Nephron progenitor cell (in vitro differentiated cells): ENCODE measurements at places on chromosomes 6 and 20.

- no peak for DNase-seq
Measured at GRCh38 chr20:37194621-37195417, 15.5 kb upstream of the MROH8 start.

DNA sequence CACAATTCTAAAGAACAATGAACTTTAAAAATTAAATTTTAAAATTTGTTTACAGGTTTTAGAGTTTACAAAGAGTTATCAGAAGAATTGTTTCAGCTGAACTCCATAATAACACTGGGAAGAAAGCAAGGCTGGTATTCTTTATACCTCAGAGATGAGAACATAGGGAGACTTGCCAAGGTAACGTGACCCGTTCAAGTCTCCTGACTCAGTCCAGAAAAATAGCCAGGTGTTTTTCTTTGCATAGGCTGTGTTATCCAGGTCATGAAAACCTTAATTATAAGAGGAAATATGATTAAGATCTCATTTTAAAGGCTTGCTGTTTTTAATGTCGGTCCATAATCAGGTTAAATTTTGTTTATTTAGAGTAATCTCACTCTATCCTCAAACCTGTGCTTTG, 8.5 kb upstream of the C6orf141 start:
- DNase-seq: no peak

DNA sequence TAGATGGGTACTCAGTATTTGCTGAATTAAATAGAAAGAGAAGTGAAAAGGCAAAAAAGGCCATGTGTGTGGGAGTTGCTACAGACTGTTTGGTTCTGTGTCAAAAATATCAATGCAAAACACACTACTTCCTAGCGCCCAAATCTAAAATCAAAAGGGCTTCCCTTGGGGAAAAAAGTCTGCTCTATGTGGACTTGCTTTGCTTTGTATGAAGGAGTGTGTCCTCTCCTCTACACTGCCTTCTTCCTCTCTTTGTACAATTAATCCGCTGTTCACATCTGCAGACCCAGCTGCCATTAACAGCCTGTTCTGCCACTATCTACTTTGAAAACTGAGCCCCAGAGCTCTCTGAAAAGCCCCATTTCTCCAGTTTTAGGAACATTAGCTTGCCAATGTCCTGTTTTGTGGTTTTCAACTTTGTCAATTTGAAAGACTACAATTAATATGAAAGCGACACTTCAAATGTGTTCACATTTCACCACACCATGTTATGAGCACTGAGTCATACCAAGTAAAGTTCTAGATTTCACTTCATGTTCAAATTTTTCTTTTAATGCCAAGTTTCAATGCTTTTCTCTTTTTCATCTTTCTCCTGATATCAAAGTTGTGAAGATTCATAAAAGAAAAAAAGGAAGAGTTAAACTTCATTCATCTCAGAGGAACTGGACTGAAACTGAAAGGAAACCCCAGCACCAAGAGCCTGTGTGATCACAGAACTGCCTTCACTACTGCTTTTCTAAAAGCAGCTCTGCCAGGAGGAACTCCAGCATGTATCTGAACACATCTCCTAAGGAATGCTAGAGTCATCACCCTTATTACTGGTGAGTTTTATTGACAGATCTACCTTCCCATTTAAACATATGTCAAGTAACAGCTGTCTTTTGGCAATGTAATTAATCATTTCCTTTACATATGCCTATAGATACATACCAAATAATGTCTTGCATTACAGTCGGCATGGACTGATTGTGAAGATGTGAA, 102.6 kb downstream of the KIF13A start:
- DNase-seq: no peak

DNA sequence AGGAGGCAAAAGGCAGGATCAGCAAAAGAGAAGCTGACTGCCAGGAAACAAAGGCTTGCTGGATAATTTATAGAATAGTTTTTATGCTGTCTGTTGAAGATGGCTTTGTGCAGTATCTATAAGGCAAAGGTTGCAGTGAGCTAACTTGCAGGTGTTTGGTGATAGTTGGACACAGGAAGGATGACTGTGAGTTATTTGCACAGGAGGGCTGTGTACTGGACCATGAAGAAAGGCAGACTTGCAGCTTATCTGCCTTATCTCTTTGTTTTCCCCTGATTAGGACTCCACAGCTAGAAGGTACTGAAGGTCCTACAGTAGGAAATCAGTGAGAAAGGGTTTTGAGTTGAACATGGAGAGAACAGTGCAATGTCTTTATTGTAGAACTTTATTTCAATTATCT, 2.1 kb downstream of the BTN1A1 start:
- DNase-seq: no peak

GRCh38 chr6:22737331-22737730, 168.0 kb downstream of the HDGFL1 start:
- peak; percentile 60 for DNase-seq

GRCh38 chr20:18030020-18030419, 27.7 kb downstream of the OVOL2 start:
- DNase-seq: no peak

GRCh38 chr6:75158176-75158575, 47.7 kb downstream of the COL12A1 start:
- no peak for DNase-seq

GRCh38 chr6:37068356-37069270, 63.2 kb downstream of the FGD2 start:
- DNase-seq: no peak

GRCh38 chr6:21905531-21905930, 312.0 kb downstream of the SOX4 start:
- no peak for DNase-seq

DNA sequence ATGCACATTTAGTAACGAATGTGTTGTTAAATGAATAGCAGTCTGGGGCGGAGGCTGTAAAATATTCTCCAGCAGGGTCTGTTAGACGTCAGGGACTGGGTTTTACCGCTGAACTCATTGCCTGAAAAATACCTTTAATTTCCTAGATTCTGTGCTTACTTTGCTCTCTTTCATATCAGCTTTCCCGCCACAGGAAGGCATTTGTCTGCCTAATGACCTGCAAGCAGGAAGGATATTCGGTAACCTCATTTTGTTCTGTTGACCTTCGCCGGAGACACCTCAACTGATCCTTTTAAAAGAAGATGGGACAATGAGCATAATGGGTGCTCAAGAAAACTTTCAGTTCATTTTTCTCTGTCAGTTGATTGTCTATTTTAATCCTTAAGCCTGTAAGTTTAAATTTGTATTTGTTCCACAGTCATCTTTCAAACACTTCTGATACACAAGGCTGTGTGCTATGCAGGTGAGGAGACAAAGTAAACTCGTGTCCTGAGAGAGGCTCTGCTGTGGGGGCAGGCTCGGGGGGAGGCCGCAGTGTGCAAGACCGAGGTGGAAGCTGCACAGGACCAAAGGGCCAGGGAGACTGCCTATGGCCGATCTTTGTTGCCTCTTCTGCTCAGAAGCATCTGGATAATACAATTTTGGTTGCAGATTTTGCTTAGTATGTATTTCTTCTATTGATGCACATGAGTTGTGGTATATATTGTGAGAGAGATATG, 27.4 kb upstream of the SIM1 start:
- no peak for DNase-seq

GRCh38 chr20:48795732-48796131, 32.1 kb downstream of the PREX1 start:
- DNase-seq: no peak

DNA sequence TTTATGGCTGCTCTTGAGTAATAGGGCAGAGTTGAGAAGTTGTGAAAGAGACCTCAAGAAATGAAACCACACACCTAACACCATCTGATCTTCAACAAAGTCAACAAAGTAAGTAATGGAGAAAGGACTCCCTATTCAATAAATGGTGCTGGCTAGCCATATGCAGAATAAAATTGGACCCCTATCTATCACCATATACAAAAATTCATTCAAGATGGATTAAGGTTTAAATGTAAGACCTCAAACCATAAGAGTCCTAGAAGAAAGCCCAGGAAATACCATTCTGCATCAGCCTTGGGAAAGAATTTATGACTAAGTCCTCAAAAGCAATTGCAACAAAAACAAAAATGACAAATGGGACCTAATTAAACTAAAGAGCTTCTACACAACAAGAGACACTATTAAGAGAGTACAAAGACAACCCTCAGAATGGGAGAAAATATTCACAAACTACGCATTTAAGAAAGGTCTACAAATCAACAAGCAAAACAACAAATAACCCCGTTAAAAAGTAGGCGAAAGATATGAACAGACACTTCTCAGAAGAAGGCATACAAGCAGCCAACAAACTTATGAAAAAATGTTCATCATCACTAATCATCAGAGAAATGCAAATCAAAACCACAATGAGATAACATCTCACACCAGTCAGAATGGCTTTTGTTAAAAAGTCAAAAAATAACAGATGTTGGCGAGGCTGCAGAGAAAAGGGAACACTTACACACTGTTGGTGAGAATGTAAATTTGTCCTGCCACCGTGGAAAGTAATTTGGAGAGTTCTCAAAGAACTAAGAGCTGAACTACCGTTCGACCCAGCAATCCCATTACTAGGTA, 4.0 kb downstream of the MAP3K5 start:
- no peak for DNase-seq

GRCh38 chr20:34102342-34102741, 9.7 kb downstream of the EIF2S2 start:
- no peak for DNase-seq

GRCh38 chr6:163392533-163392932, 22.0 kb upstream of the QKI start:
- DNase-seq: no peak

GRCh38 chr6:110543106-110543505, 66.7 kb upstream of the SLC22A16 start:
- no peak for DNase-seq

- no peak for DNase-seq
Measured at GRCh38 chr6:147941143-147941542, 401.5 kb upstream of the SASH1 start.

- DNase-seq: no peak
Measured at GRCh38 chr6:10259671-10260070, 155.2 kb downstream of the TFAP2A start.

DNA sequence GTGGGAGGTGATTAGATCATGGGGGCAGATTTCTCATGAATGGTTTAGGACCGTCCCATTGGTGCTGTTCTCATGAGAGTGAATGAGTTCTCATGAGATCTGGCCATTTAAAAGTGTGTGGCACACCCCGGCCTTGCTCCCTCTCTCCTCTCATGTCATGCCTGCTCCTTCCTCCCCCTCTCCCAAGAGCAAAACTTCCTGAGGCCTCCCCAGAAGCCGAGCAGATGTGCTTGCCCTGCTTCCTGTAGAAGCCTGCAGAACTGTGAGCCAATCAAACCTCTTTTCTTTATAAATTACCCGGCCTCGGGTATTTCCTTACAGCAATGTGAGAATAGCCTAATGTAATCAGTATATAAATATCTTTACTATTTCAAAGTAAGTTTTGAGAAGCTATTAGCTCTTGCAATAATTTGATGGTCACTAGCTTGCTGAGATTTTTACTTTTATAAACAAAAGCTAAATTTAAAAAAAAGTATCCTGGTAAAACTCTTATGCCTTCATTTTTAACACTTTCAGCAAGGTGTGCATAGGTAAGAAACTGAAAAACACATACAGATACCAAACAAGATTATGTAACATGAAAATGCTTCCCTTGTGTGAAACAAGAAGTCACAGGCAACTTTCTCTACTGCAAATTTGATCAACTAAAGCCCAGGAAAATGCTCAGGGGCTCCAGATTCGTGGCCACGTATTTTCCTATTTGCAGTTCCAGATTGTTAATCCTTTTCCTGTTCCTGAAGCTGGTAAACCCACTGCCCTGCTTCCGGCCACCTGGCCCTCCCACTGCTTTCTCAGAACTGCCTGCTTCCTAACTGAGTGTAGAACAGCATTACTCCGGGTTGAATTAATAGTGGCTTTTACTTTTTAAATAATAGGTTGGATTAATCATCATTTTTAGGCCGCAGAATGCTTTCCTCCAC, 395.1 kb upstream of the CNR1 start:
- DNase-seq: no peak

DNA sequence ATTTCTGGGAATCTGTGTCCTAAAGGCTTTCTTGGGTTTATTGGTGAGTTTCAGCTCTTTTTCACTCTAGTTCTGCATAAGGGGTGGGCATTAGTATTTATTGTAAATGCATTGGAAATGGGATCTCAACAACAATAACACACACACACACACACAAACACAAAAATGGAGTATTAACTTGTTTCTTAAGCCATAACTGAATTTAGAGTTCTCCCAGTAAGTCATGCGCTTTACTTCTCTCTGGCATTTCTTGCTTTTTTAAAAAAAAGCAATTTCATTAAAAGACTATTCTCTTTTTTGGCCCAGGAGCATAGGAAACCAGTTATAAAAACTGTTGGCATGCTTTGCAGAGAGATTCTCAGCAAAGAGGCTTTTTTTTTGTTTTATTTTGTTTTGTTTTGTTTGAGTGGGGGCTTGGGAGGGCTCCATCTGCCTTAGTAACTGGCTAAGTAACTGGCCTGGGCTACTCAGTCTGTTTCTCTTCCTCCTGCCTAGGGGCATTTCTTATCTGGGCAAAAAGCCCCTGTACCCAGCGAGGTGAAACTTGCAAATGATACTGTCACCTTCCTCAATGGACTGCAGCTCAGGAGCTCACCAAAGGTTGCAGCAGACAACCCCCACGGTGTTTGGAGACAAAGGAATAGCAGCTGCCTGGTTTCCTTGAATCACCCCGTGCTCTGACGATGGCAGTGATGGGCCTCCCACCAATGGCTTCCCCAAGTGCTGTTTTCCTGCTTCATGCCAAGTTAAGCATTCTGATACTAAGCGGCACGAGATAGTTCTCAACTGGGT, 128.5 kb downstream of the BCAS1 start:
- DNase-seq: peak; percentile 13

DNA sequence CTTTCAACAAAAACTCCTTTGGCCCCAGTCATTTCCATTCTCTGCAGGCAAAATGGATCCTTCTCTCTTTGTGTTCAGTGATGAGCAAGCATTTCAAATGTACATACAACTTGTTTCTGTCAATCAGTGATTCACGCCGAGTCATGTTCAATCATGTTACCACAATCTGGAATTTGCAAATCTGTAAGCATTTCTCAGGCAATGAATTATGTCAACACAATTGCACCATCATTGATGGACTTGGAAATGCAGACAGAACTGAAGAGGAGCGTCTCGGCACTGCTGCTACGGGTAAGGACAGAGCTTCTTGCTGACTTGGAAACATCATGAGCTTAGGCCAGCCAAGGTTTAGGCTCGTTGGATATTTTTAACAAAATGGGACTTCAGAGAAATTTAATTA, 132.8 kb upstream of the AGPAT4 start:
- DNase-seq: no peak

- DNase-seq: no peak
Measured at GRCh38 chr6:42315991-42316970, 98.6 kb upstream of the MRPS10 start.
